Activated CD8-positive, alpha-beta memory T cell treated with anti-CD3 and anti-CD28 coated beads, Interleukin-2, amount 10 ng/mL, durations not matched to agents 7 days and 5 days (primary cell): ENCODE measurements at places on chromosomes 6 and 20.

DNA sequence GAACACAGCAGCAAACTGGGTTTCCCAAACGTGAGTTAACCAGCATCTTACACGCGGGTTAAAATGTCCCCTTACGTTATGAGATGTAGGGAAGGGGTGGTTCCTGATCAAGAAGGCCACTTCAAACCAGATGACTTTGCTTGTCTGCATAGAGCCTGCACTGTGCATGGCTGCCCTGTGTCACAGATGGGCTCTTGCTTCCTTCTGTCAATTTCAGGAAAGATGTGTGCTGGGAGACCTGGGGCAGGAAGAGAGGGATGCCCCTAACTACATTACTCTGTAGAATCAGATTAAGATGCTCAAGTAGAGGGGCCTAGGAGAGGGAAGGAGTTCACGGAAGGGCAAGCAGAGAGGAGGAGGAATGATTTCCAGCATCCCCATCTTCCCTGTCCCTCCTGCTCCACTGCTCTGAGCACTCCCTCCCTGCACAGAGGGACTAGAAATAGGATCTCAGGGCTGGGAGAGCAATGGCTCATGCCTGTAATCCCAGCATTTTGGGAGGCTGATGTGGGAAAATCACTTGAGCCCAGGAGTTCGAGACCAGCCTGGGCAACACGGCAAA, 63.5 kb upstream of the ZMYND8 start:
- no peak for DNase-seq

DNA sequence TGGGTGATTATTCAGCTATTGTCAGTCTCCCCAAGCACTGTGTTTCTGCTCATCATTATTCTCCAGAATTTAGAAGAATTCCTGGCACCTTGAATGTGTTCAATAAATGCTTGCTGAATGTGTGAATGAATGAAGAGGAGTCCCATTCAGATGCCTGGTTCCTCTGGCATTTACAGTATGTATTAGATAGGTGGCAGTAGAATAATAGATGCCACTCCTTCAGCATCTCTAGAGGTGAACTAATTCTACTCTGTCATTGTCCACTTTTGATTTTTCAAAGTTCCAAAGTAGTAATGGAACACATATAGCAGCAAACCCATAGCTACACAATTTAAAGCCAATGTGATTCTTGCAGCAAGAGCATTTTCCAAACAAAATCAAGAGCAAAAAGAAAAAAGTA, 118.9 kb upstream of the CEP162 start:
- DNase-seq = no peak

- DNase-seq = no peak
Measured at GRCh38 chr6:14804001-14804784, 441.7 kb upstream of the JARID2 start.

GRCh38 chr6:89489078-89489477, 56.1 kb downstream of the ANKRD6 start:
- no peak for DNase-seq

DNA sequence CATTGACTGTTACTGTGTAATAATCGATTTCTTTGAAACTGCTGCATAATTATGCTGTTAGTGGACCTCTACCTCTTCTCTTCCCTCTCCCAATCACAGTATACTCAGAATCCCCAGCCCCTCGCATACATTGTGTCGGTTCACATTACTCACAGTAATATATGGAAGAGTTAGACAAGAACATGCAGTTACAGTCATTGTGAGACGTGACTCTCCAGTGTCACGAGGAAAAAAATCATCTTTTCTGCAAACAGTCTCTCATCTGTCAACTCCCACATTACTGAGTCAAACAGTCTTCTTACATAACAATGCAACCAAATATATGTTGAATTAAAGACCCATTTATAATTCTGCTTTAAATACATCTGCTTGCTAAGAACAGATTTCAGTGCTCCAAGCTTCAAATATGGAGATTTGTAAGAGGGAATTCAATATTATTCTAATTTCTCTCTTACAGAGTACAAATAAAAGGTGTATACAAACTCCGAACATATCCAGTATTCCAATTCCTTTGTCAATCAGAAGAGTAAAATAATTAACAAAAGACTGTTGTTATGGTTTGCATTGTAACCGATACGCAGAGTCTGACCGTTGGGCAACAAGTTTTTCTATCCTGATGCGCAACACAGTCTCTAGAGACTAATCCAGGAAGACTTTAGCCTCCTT, 113.3 kb downstream of the TMEM242 start:
- no peak for DNase-seq

- no peak for DNase-seq
Measured at GRCh38 chr6:131058236-131058635, 4.8 kb downstream of the EPB41L2 start.

GRCh38 chr6:150822932-150823331, 42.6 kb upstream of the MTHFD1L start:
- DNase-seq = no peak

- no peak for DNase-seq
Measured at GRCh38 chr6:87922196-87922946, 125.3 kb upstream of the SPACA1 start.

GRCh38 chr20:37520419-37520955, 563 bp upstream of the NNAT start:
- DNase-seq = no peak

DNA sequence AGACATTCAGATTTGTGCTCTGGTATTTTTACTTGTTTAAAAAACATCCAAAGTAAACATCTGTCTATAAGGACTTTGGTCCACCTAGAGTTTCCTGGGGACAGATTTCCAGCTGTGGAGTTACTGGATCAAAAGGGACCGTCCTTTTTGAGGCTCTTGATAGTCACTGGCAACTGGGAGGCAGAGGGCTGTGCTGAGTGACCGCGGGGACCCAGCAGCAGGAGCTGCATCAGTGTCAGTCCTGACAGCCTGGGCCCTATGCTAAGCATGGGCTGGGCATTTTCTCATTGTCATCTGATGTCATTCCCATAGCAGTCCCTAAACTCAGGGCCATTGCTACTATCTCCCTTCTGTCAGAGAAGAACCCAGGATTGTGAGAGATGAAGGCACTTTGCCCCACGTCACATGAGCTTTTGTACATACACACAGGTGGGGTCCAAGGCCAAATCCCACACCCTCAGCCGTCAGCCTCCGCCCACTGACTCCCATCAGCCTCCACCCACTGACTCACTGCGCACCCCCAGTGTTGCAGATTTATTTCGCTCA, 293.8 kb downstream of the TAF4 start:
- DNase-seq = no peak

DNA sequence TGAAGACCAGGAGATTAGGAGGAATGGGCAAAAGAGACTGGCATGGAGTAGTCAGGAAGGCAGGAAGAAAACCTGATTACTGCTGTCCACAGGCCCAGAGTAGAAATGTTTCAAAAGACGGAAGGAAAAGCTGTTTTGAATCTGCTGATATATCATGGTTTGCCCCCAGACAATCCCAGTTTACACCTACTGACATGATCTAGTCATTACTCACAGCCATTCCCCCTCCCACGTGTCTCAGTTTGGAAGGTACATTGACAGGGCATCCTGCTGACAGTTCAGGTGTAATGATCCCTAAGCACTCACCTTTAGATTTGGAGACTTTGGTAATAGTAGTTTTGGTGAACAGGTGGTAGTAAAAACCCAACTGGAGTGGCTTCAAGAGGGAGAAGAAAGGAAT, 9.8 kb upstream of the TXNDC5 start:
- DNase-seq = no peak

- DNase-seq = no peak
Measured at GRCh38 chr6:24930431-24930871, 5.3 kb downstream of the RIPOR2 start.

- no peak for DNase-seq
Measured at GRCh38 chr6:53723331-53723730, 57.8 kb upstream of the KLHL31 start.

- DNase-seq = no peak
Measured at GRCh38 chr6:11189865-11190624, 42.4 kb downstream of the NEDD9 start.

DNA sequence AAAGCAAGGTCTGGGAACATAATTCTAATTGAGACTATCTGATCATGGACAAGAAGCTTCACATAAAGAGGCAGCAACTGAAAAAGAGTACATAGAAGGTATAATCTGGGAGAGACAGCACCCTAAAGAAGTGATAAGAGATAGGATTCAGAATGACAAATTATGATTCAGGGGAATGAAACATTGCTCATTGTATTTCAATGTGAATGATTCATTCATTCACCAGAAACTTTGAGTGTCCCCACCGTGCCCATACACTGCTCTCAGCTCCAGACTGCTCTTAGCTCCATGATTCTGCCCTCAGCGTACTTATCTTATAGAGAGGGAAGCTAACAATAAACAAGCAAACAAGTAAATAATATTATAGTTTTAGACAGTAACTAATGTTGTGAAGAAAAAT, 329.3 kb upstream of the IRAK1BP1 start:
- no peak for DNase-seq

- no peak for DNase-seq
Measured at GRCh38 chr6:17043148-17043522, 58.7 kb upstream of the STMND1 start.

DNA sequence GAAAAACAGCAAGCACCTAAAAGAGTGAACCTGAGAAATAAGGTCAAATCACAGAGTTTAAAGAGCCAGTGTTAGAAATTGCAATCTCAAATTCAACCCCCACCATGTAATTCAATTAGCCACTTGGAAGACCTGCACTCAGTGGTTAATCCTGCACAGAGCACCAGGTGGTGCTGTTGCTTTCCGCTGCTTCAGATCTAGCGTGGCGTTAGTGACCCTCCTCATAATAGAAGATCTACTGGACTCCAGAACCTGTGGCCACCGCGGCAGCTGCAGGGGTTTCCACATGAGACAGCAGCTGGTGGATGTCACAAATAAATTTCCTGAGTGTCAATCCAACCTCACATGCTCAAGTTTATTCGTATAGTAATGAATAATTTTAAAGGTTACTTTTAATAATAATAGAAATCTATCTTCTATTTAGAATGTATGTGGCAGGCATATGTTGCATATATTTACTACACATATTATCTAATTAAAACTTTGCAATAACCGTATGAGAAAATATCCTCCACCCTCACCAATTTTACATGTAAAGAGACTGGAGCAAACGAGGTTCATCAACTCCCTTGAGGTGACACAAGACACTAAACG, 84.4 kb downstream of the SYNE1 start:
- DNase-seq = peak; percentile 50

DNA sequence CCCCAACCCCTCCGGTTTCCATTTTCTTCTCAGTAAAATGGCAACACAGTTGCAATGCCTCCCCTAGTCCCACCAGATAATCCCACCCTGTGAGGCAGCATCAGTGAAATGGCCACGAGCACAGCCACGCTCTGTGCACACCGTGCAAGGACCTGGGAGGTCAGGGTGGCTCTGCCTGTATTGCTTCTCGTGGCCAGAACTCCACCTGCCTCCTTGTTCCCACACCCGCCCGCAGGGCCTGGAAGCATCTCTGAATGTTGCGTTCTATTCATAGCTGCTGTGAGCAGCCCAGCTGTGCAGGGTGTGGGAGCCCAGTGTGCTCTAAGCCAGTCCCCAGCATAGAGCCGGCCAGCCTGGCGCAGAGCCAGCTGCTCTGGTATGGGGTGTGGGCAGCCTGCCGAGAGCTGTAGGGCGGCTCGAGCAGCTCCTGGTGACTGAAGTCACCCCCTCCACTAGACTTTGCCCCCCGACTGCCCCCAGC, 161.1 kb downstream of the DLL1 start:
- DNase-seq = peak; percentile 23

DNA sequence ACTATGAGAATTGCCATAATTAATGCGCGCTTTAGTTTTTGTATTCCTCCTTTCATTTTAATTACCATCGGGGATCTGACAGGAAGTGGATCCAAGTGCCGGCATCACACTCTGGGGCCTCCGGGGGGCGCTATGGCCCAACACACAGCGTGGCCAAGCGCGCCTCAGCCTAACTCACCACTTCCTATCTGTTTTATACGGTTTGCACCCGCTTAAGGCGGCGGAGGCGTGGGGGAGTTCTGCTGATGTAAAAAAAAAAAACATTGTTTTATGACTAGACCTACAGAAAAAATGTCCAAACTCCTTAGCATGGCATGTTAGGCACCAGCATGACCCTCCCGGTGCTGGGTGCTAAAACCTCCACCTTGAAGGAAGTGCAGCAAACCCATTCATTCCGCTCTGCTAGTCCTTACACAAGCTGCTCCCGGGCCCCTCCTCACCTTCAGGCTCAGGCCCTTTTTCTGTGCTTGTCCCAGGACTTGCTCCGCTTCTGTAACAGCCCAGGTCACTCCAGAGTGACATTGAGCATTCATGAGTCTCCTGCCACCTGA, 4.5 kb upstream of the EBF4 start:
- peak; percentile 89 for DNase-seq

GRCh38 chr6:119979862-119980261, 630.3 kb upstream of the MAN1A1 start:
- DNase-seq = no peak

GRCh38 chr6:14089224-14089623, 28.3 kb upstream of the CD83 start:
- DNase-seq = no peak

GRCh38 chr6:108732091-108732870, 115.9 kb upstream of the ARMC2 start:
- DNase-seq = no peak

DNA sequence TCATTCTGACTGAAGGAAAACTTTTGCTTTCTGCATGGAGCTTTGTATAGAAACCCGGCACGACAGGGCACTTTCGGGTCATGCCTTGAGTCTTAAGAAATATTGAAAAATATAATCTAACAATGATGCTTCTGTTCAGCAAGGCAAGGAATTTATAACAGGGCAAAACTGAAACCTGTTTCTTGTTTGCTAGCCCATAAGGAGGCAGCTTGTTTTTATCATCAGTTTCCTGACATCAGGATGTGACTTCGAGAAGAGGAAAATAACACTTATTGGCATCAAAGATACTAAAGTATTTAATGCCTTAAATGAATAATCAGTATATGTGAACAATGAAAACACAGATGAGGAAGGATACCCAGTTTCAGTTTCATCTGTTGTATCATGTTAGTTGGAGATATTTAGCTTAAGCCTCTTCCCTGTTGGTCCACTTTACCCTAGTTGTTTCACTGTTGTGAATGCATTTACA, 146.5 kb downstream of the CDKAL1 start:
- DNase-seq = no peak

GRCh38 chr6:142848976-142849375, 96.0 kb downstream of the HIVEP2 start:
- DNase-seq = no peak

DNA sequence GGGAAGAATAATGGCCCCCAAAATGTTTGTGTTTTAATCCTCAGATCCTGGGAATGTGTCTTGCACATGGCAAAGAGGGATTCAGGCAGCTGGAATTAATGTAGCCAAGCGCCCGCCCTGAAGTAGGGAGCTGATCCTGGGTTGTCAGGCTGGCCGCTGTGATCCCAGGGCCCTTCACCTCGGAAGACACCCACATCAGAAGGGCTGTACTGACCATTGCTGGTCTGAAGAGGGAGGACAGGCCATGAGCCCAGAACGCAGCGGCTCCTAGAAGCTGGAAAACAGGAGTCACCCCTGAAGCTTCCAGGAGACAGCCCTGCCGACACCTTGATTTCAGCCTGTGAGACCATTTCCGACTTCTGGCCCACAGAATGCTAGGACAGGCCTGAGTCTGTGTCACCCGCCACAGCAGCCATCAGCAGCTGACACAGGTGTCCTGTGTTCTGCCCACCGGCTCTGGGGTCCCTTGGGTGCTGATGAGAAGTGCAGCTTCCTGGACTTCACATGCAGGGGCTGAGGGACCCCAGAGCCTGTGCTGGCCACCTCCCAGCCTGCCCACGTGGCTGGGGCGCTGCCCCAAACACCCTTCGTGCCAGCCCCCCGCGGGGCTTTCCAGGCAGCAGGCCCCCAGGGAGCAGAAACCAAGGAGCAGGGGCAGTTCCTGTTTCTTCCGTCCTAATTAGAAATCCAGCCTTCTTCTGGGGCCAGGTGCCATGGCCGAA, 86.3 kb downstream of the ERMARD start:
- DNase-seq = peak; percentile 38

- no peak for DNase-seq
Measured at GRCh38 chr20:36823121-36823520, 49.6 kb upstream of the DSN1 start.
